Astrocyte (in vitro differentiated cells and primary cell): ENCODE measurements at places on chromosomes 6 and 20. TPM values are rescaled to one million over a fixed set of nuclear protein-coding genes. Genes with fewer than 3 reads are reported as not detected.

DNA sequence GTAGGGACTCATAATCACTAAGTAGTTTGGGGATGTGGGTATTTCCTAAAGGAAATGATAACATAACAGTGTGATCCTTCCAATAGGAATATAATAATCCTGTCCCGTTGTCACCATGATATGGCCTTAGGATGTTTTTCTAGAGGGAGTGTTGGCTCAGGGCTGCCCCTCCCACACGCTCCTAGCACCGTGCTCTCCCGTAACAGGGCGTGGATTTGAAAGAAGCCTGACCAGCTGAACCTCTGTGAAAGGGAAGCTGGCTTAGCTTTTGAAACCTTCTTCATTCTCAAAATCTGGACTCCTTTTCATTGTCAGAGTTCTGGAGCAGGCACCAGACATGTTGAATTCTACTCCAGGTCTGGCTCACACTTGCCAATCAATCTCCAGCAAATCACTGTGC is 103.4 kb upstream of the SASH1 start:
- no peaks in the 10 kb centered on the region for H3K36me3 ChIP-seq
- H3K4me3 ChIP-seq: no peak overlapping the region
- DNase-seq: no peak
- H3K4me1 ChIP-seq: peaks cover 16% of the 10 kb centered on the region

DNA sequence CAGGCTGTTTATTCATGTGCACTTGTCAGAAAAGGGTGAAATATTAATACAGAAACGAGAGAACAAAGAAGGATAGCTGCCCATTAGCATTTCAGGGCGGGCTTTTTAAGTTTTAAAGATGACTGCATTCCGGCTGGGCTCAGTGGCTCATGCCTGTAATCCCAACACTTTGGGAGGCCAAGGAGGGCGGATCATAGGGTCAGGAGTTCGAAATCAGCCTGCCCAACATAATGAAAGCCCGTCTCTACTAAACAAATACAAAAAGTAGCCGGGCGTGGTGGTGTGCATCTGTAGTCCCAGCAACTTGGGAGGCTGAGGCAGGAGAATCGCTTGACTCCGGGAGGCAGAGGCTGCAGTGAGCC is 130.5 kb downstream of the HFE start:
- peak overlapping the region; percentile 72 for H3K4me3 ChIP-seq
- no peak for DNase-seq
- peak overlapping the region; percentile 91 for H3K27ac ChIP-seq
- H3K27me3 ChIP-seq: no peaks in the 10 kb centered on the region
- peaks cover 12% of the 10 kb centered on the region for H3K4me1 ChIP-seq

DNA sequence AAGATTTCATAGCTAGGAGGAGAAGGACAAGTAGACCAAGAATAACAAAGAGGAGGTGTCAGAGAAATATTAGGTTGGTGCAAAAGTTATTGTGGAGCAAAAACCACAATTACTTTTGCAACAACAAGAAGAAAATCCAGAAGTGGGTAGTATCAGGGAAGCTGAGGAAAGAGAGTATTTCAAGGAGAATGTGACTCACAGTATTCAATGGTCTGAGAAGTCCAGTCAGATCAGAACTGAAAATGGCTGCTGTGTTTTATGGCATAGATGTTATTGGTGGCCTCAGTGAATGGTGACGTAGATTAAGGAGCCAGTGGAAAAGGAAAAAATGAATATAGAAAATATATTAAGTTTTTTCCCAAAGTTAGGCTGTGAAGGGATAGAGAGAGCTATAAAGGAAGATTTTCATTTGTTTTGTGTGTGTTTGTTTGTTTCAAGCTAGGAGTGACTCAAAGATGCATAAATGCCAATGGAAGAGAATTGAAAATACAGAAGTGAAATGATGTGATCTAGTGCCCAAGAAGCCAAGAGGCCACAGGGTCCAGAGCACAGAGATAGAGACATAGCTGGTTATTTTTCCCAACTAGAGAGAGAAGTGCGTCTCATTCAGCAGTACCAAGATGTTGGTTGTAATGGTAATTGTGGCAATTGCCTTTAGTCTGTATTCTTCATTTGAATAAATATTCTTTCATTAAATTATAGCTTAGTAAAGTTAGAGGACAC is 112.8 kb downstream of the ADTRP start:
- H3K4me3 ChIP-seq: no peak overlapping the region
- DNase-seq: no peak
- no peaks in the 10 kb centered on the region for H3K27me3 ChIP-seq
- no peaks in the 10 kb centered on the region for H3K4me1 ChIP-seq
- no peaks in the 10 kb centered on the region for H3K36me3 ChIP-seq
- no peak overlapping the region for H3K27ac ChIP-seq

IRF4 gene
- 0.30 TPM in 1 of 2 replicates, not detected in the other for total RNA-seq

PNLDC1 gene
- total RNA-seq: 0.11 TPM in 1 of 2 replicates, not detected in the other

- H3K4me3 ChIP-seq: no peak overlapping the region
- H3K4me1 ChIP-seq: no peaks in the 10 kb centered on the region
- DNase-seq: no peak
- H3K27me3 ChIP-seq: no peaks in the 10 kb centered on the region
- no peaks in the 10 kb centered on the region for H3K36me3 ChIP-seq
These were observed 862.7 kb upstream of the FLRT3 start for GRCh38 chr20:15200147-15200565.

- no peaks in the 10 kb centered on the region for H3K36me3 ChIP-seq
- no peak overlapping the region for H3K4me3 ChIP-seq
- H3K4me1 ChIP-seq: peaks cover 8% of the 10 kb centered on the region
- H3K27me3 ChIP-seq: no peaks in the 10 kb centered on the region
- DNase-seq: peak; percentile 72
- no peak overlapping the region for H3K27ac ChIP-seq
These were observed 103.6 kb downstream of the JPH2 start for GRCh38 chr20:44083220-44083933.

HDGFL1 gene
- not detected in 2 replicates for total RNA-seq

GRCh38 chr20:47531458-47531857 is 29.8 kb downstream of the NCOA3 start:
- no peak for DNase-seq
- H3K27ac ChIP-seq: no peak overlapping the region
- no peaks in the 10 kb centered on the region for H3K4me1 ChIP-seq
- H3K4me3 ChIP-seq: no peak overlapping the region

DNA sequence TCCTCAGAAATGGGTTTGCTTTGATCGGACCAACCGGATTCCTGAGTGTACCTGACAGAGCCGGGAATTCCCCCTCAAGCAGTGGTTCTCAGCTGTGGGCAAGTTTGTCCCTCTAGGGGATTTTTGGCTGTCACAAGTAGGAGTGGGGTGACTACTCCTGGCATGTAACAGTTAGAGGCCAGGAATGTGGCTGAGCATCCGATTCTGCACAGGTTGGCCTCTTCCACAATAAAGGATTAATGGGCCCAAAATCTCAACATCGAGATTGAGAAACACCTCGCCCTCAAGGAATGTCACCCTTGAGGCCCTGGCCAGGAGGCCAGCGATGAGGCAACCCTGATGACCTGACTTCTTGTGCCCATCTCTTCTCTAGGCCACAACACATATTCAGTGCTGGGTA is 7.9 kb downstream of the AGPAT4 start:
- H3K27ac ChIP-seq: no peak overlapping the region
- H3K4me3 ChIP-seq: no peak overlapping the region
- no peaks in the 10 kb centered on the region for H3K27me3 ChIP-seq
- H3K4me1 ChIP-seq: peaks cover 3% of the 10 kb centered on the region

DNA sequence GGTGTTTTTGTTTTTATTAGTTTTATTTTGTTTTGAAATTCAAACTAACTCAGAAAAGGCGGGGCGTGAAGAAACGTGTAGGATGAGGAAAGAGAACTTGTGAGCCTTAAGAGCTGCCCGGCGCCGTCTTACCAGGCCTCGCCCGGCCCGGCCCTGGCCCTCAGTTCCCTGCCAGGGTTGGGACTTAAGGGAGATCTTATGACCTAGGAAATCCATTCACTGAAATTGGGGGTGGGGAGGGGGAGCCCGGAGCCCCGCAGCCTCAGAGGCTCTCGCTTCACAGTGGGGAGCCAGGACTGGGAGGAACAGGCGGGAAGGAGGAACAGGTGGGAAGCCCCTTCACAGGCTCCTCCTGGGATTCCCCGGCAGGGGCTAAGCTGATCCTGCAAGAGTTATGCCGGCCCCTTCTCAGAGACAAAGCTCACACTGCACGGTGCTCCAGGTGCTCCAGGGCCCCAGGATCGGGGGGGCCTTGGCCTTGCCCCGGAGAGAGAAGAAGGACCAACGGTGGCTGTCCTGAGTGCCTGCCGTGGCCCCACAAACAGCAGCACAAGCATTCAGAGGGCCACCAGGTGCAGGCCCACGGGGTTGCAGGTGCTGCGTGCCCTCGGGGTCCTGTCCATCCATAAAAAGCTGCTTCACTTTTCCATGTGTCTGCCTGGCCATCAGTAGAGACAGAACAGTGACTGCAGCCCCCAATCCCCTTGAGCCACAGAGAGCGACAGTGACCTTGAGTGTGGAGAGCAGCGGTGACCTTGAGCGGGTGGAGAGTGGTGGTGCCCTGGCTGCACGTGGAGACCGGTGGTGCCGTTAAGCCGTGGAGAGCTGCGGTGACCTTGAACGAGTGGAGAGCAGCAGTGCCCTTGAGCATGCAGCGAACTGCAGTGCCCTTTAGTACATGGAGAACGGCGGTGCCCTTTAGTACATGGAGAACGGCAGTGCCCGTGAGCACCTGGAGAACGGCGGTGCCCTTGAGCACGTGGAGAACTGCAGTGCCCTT is 152.7 kb downstream of the DLL1 start:
- H3K4me3 ChIP-seq: no peak overlapping the region
- DNase-seq: no peak
- H3K36me3 ChIP-seq: no peaks in the 10 kb centered on the region
- no peak overlapping the region for H3K27ac ChIP-seq
- H3K27me3 ChIP-seq: no peaks in the 10 kb centered on the region
